HFFc6 (cell line): ENCODE measurements at places on chromosomes 13 and 19.

- H3K4me3 ChIP-seq, result no peak overlapping the region
- H3K4me1 ChIP-seq, result no peaks in the 10 kb centered on the region
- no peak overlapping the region for H3K27ac ChIP-seq
- no peak for DNase-seq
- no peaks in the 10 kb centered on the region for H3K27me3 ChIP-seq
These were observed 220.5 kb downstream of the RBM26 start for GRCh38 chr13:79185580-79185979.

GRCh38 chr13:43196086-43196621 is 172.8 kb downstream of the DNAJC15 start:
- H3K36me3 ChIP-seq, result no peaks in the 10 kb centered on the region
- peaks cover 16% of the 10 kb centered on the region for H3K27me3 ChIP-seq
- H3K27ac ChIP-seq, result no peak overlapping the region
- no peak overlapping the region for H3K4me3 ChIP-seq

DNA sequence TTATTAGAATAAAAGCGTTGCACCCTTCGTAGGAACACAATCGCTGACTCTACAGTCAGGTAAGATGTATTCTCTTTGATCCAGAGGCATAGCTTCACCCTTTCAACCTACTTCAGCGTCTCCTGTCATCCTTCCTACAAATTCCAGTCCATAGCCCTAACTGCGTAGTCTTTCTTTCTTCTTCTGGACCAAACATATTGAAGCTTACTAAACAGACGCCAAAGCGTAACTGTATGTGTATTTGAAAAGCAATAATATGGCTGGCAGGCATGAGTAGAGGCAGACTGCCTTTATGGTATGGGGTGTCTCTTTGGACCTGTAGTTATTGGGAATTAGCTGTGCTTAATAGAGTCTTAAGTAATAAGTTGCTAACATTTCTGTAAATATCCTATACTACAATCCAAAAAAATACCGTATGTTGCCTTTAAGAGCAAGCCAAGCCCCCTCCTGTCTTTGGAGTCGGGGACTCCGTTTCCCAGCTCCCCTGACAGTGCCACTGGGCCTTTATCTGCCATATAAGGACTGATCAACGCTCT is 392 bp upstream of the ZNF548 start:
- no peak for DNase-seq
- no peaks in the 10 kb centered on the region for H3K27me3 ChIP-seq
- peak overlapping the region; percentile 89 for H3K27ac ChIP-seq
- peak overlapping the region; percentile 97 for H3K4me3 ChIP-seq
- H3K36me3 ChIP-seq, result peaks cover 27% of the 10 kb centered on the region

DNA sequence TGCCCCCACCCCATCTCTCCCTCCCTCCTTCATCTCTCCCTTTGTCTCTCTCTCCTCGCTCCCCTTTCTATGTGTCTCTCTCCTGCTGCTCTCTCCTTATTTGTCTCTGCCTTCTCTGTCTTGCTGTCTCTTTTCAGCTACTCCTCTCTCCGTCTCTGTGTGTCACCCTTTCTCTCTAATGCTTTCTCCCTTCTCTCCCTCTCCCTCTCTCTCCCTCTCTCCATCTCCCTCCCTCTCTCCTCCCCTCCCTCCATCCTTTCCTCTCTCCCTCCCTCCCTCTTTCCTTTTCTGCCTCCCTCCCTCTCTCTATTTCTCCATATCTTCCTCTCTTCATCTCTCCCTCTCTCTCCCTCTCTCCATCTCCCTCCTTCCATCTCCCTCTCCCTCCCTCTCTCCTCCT is 682 bp downstream of the ATP4A start:
- peaks cover 47% of the 10 kb centered on the region for H3K27me3 ChIP-seq
- H3K4me3 ChIP-seq, result no peak overlapping the region
- no peaks in the 10 kb centered on the region for H3K36me3 ChIP-seq
- no peaks in the 10 kb centered on the region for H3K4me1 ChIP-seq

DNA sequence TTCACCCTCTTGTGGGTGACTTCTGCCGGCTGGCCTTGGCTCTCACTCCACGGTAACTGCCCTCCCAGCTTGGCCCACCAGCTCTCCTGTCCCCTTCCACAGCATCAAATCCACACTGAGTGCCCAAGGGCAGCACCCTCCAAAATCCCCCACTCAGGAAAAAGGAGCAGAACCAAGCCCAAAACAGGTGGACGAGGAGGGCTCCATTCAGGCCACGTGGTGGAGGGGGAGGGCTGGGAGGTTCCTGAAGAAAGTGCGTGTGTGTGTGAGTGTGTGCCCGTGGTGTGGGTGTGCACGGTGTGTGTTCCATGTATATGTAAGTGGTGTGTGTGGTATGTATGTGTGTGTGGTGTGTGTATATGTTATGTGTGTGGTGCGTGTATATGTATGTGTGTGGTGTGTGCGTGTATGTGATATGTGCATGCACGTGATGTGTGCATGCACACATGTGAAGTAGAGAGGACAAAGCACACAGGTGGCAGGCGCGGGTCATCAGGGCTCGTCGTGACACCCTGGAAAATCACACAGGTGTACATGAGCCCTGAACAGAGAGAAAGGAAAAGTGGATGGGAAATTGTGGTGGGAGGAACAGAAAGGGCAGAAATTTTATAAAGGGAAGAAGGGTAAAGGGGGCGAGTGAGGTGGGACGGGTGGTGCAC is 76.9 kb downstream of the COL4A1 start:
- H3K36me3 ChIP-seq, result peaks cover 5% of the 10 kb centered on the region
- peaks cover 72% of the 10 kb centered on the region for H3K4me1 ChIP-seq
- H3K27me3 ChIP-seq, result peaks cover 5% of the 10 kb centered on the region; the same call in 1 of the 2 replicates
- no peak overlapping the region for H3K4me3 ChIP-seq

GRCh38 chr13:106173346-106173745 is 362.1 kb downstream of the EFNB2 start:
- peaks cover 2% of the 10 kb centered on the region for H3K27me3 ChIP-seq
- peaks cover 31% of the 10 kb centered on the region for H3K4me1 ChIP-seq
- no peak overlapping the region for H3K4me3 ChIP-seq

GRCh38 chr19:3096267-3096901 is 2.2 kb downstream of the GNA11 start:
- peaks cover 27% of the 10 kb centered on the region for H3K4me1 ChIP-seq
- DNase-seq, result no peak
- H3K4me3 ChIP-seq, result peak overlapping the region; percentile 95

DNA sequence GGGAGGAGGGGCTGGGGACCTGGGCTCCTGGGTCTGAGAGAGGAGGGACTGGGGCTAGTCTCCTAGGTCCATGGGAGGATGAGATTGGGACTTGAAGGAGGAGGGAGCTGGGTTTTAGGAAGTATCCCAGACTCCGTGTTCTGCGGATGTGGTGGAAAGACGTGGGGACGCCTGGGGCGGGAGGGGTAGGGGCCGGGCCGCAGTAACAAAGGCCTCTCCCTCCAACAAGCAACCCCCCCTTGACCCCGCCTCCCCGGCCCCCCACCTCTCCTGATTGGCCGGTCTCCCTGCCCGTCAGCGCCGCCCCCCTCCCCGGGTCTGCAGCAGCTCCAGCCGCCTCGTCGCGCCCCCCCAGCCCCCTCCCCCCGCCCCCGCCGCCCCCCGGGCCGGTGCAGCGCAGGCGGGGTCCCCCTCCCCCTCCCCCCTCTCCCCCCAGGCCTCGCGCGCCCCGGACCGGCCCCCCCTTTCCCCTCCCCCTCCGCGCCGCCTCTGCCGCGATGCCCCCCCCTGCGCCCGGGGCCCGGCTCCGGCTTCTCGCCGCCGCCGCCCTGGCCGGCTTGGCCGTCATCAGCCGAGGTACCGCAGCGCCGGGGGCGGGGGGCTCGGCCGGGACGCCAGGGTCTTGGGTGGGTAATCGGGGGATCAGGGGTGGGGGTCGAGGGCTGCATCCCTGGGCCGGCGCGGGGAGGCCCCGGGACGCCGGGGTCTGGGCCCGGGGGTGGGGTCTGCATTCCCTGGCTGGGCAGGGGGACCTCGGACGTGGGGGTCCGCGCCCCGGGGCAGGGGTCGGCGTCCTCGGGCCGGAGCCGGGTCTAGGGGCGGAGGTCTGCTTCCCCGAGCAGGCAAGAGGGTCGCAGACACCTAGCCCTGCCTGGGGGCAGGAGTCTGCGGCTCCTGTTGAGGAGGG is at the start of gene IGLON5:
TSS of gene IGLON5 (plus strand) at position 294 of the 907 bp plus-strand sequence. CDS start at position 498, 204 bp downstream.
- no peaks in the 10 kb centered on the region for H3K4me1 ChIP-seq
- no peak within 1 kb of the TSS for H3K4me3 ChIP-seq
- peaks cover 12% of the 10 kb centered on the region for H3K27me3 ChIP-seq
- H3K27ac ChIP-seq, result no peak within 1 kb of the TSS

- H3K27ac ChIP-seq, result no peak overlapping the region
- no peaks in the 10 kb centered on the region for H3K36me3 ChIP-seq
- DNase-seq, result no peak
- no peaks in the 10 kb centered on the region for H3K4me1 ChIP-seq
- H3K4me3 ChIP-seq, result no peak overlapping the region
These were observed 1634.6 kb upstream of the PCDH20 start for GRCh38 chr13:63050287-63050686.

GRCh38 chr13:82358284-82358683 is 1524.0 kb downstream of the SLITRK1 start:
- H3K27ac ChIP-seq, result no peak overlapping the region
- no peak for DNase-seq
- H3K4me3 ChIP-seq, result no peak overlapping the region
- H3K27me3 ChIP-seq, result peaks cover 2% of the 10 kb centered on the region; the same call in 1 of the 2 replicates

GRCh38 chr13:44305917-44306370 is 67.7 kb upstream of the SERP2 start:
- peaks cover 9% of the 10 kb centered on the region for H3K27me3 ChIP-seq
- DNase-seq, result no peak
- peak overlapping the region; percentile 90 for H3K27ac ChIP-seq
- peaks cover 4% of the 10 kb centered on the region; the same call in 1 of the 2 replicates for H3K36me3 ChIP-seq

- H3K27me3 ChIP-seq, result no peaks in the 10 kb centered on the region
- H3K36me3 ChIP-seq, result peaks cover 15% of the 10 kb centered on the region; the same call in 1 of the 2 replicates
- no peak overlapping the region for H3K4me3 ChIP-seq
- DNase-seq, result no peak
- no peak overlapping the region for H3K27ac ChIP-seq
- peaks cover 2% of the 10 kb centered on the region; the same call in 1 of the 2 replicates for H3K4me1 ChIP-seq
These were observed 48.9 kb downstream of the TPP2 start for GRCh38 chr13:102645701-102646100.

DNA sequence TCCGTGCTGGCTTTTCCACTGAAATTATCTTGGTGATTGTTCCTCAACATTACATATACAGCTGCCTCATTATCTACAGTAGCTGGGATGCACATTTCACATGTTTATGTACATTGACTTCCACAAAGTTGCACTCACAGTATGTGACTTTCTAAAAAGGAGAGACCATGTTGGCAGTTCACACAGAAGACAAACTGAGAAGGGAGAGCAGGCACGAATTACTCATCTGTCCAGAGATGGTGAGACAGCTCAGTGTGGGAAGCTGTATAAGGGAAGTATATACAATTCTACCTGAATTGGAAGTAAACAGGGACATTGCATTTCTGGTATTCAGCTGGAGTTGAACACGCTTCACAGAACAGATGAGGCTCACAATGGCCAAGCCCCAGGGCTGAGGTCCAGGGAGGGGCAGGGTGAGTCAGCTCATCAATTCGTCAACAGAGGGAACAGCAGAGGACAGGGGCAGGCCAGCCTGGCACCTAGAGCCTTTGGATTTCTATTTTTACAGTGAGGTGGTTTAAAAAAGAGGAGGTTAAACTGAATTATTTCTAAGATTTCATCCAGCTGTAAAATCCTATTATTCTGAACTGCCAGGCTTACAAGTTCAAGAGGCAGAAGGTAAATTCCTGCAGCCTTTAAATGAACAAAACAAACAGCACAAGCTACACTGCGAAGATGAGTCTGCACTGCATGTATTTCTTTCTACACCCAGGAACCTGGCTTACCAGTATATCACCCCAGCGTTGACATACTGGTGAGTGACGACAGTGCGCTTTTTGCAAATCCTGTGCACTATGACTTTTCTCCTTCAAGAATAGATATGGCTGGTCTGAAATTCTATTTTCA is 9.8 kb downstream of the PARP4 start:
- no peaks in the 10 kb centered on the region for H3K27me3 ChIP-seq
- peaks cover 11% of the 10 kb centered on the region for H3K36me3 ChIP-seq
- H3K27ac ChIP-seq, result peak overlapping the region; percentile 78
- peak; percentile 53 for DNase-seq
- H3K4me3 ChIP-seq, result peak overlapping the region; percentile 49
- H3K4me1 ChIP-seq, result peaks cover 32% of the 10 kb centered on the region

GRCh38 chr19:29629836-29630534 is 23.9 kb downstream of the POP4 start:
- H3K36me3 ChIP-seq, result no peaks in the 10 kb centered on the region
- H3K27ac ChIP-seq, result no peak overlapping the region
- no peak for DNase-seq

- no peak overlapping the region for H3K4me3 ChIP-seq
- no peaks in the 10 kb centered on the region for H3K36me3 ChIP-seq
- DNase-seq, result no peak
- H3K27ac ChIP-seq, result no peak overlapping the region
- peaks cover 24% of the 10 kb centered on the region for H3K4me1 ChIP-seq
These were observed 89.5 kb upstream of the RFC3 start for GRCh38 chr13:33728271-33729037.

GRCh38 chr19:51372649-51373504 is at the start of gene NKG7:
NKG7 (minus strand) TSS chr19:51372654; CDS start chr19:51372535, 119 bp downstream.
- H3K4me1 ChIP-seq, result peaks cover 6% of the 10 kb centered on the region
- H3K27me3 ChIP-seq, result peaks cover 24% of the 10 kb centered on the region
- DNase-seq, result no peak
- no peaks in the 10 kb centered on the region for H3K36me3 ChIP-seq
- H3K4me3 ChIP-seq, result no peak within 1 kb of the TSS

- no peak for DNase-seq
- H3K4me1 ChIP-seq, result peaks cover 49% of the 10 kb centered on the region
- no peaks in the 10 kb centered on the region for H3K27me3 ChIP-seq
These were observed 25.0 kb upstream of the C1QTNF9B start for GRCh38 chr13:23922005-23922932.

DNA sequence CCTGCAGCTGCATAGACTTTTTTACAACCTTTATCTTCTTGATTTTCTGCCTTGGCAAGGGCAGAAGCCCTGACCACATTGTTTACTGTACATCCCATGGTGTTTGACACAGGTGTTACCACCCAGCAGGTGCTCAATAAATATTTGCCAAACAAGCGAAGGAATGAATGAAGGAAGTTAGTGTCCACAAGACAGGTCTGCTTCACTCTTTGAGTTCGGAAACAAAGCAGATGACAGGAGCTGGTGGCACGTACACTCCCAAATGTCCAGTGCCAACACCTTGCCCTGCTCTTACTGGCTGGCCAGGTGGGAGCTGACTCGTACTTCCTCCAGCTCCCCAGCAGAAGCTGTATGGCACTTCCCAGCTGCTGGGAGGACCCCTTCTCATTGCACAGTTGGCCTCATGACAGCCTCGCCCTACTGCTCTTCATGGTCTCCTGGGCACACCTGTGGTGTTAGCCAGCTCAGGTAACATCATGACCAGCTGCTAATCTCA is 22.0 kb upstream of the MUC16 start:
- H3K4me3 ChIP-seq, result no peak overlapping the region
- no peak for DNase-seq
- H3K27me3 ChIP-seq, result no peaks in the 10 kb centered on the region
- H3K36me3 ChIP-seq, result no peaks in the 10 kb centered on the region

DNA sequence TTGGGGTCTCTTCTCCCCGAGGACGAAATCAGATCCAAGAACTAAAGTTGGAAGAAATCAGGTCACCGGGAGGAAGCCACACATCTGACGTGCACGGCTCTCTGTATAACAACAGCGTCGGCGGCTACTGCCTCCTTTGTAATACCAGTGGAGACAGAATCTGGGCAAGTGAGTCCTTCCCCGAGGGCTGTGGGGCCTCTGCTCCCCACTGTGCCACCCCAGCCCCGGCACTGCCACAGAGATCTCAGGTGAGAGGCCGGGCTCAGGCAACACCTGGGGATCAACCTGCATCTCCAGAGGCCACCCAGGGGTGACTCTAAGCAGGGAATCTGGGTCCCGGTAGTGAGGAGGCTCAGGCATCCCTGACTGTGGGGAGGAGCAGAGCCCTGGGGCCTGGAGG is 33.7 kb upstream of the C13orf46 start:
- H3K4me1 ChIP-seq, result no peaks in the 10 kb centered on the region
- H3K4me3 ChIP-seq, result no peak overlapping the region
- H3K27me3 ChIP-seq, result peaks cover 7% of the 10 kb centered on the region; the same call in 1 of the 2 replicates
- no peak for DNase-seq
- no peak overlapping the region for H3K27ac ChIP-seq
